ENCODE measurements at places on chromosomes 16 and 17.

DNA sequence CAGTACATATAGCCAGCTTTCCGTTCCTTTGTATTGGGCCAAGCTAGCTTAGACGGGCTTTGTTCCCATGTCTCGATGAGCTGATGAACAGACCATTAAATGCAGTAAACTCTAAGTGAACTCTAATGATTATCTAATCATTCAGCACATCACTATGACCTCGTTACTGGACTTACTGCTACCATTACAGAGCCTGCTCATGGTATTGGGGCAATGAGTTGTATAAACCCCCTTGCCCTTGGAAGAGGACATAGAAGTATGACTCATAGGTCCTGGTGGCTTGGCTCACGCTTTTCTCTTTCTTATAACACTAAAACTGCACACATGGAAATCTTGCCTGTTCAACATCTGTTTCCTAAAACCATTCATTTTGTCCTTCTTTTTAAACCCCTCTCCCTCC, 93.6 kb upstream of the DYNLRB2 start:
- no peak overlapping the region for H3K27ac ChIP-seq
- H3K27me3 ChIP-seq = no peaks in the 10 kb centered on the region
- no peak overlapping the region for H3K4me3 ChIP-seq
- H3K36me3 ChIP-seq = no peaks in the 10 kb centered on the region
- DNase-seq = no peak

DNA sequence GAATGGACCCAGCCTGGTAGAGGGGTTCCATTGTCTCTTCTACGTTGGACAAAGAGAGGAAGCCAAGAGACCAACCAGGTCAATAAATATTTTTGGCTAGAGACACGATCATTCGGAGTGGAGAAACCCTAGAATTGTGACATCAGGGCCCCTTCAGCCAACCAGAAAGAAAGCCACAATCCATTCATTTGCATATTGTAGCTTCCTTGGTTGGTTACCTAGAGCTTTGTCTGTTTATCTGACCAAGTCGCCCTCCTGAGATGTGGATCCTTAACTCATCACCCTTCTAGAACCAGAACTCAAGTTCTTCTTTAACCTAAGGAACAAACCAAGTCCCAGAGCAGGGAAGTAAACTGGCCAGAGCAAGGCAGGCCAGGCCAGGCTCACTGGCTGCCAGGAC, at the start of gene CCDC182:
Gene CCDC182 (minus strand): TSS at position 58 of the 400 bp plus-strand sequence. CDS start 27 bp downstream, at position 31.
- H3K4me1 ChIP-seq = no peaks in the 10 kb centered on the region
- no peak for DNase-seq
- no peaks in the 10 kb centered on the region for H3K27me3 ChIP-seq
- no peak within 1 kb of the TSS for H3K4me3 ChIP-seq

- no peak for DNase-seq
- no peak overlapping the region for H3K27ac ChIP-seq
- H3K4me3 ChIP-seq = no peak overlapping the region
Measured at GRCh38 chr16:29990034-29990433, 5.4 kb downstream of the HIRIP3 start.

DNA sequence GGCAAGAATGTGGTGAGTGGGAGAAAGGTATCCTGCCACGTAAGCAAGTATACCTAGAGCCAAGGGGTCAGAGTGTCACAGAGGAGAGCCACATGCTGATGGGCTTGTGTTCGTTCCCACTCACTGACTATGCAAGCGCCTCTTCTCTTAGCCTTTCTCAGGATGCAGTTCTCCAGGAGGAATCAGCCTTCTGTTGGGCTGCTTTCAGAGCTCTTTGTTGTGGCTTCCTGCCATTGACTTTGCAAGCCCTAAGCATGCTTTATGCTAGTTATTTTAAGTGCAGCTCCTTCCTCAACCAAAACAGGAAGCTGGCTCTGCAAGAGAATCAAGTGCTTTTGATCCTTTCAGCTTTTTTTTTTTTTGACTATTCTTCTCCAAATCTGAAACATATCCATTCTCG, 66.6 kb downstream of the SIAH1 start:
- no peak for DNase-seq
- H3K4me1 ChIP-seq = no peaks in the 10 kb centered on the region
- no peak overlapping the region for H3K27ac ChIP-seq
- no peaks in the 10 kb centered on the region for H3K36me3 ChIP-seq
- H3K27me3 ChIP-seq = no peaks in the 10 kb centered on the region

DNA sequence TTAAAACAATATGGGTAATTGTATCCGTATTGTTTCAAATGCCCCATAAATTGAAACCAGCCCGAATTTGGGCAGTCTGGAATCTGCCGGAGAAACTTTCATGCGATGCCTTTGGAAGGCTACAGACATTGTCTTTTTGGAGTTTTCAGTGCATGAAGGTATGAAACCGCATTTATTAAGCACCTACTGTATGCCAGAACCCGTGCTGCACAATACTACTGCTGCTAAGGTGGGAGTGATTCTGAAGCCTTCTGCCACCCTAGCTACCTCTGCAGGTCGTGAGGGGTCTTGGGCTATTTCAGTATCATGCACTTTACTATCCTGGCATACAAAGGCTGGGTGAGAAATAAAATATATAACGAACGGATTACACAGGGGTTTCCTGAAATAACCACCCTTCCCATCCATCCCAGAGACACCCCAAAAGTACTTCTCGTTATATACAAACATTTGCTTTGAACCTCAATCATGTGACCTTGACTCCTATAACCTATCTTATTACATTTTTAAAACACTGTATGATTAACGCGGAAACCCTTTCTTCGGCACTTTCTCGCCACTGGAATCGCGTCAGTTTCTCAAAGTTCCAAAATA, 1.0 kb upstream of the MSI2 start:
- H3K27ac ChIP-seq = no peak overlapping the region
- H3K36me3 ChIP-seq = peaks cover 12% of the 10 kb centered on the region
- H3K4me3 ChIP-seq = peak overlapping the region; percentile 90
- H3K27me3 ChIP-seq = peaks cover 10% of the 10 kb centered on the region
- no peak for DNase-seq

GRCh38 chr16:89723279-89724250, 2.2 kb downstream of the ZNF276 start:
- no peak overlapping the region for H3K4me3 ChIP-seq
- peaks cover 44% of the 10 kb centered on the region for H3K27me3 ChIP-seq
- H3K36me3 ChIP-seq = no peaks in the 10 kb centered on the region
- DNase-seq = no peak
- H3K4me1 ChIP-seq = peaks cover 9% of the 10 kb centered on the region

- DNase-seq = no peak
- H3K4me1 ChIP-seq = peaks cover 14% of the 10 kb centered on the region
- no peaks in the 10 kb centered on the region for H3K27me3 ChIP-seq
- H3K36me3 ChIP-seq = peaks cover 16% of the 10 kb centered on the region
Measured at GRCh38 chr17:75773808-75774470, 8.9 kb upstream of the GALK1 start.

DNA sequence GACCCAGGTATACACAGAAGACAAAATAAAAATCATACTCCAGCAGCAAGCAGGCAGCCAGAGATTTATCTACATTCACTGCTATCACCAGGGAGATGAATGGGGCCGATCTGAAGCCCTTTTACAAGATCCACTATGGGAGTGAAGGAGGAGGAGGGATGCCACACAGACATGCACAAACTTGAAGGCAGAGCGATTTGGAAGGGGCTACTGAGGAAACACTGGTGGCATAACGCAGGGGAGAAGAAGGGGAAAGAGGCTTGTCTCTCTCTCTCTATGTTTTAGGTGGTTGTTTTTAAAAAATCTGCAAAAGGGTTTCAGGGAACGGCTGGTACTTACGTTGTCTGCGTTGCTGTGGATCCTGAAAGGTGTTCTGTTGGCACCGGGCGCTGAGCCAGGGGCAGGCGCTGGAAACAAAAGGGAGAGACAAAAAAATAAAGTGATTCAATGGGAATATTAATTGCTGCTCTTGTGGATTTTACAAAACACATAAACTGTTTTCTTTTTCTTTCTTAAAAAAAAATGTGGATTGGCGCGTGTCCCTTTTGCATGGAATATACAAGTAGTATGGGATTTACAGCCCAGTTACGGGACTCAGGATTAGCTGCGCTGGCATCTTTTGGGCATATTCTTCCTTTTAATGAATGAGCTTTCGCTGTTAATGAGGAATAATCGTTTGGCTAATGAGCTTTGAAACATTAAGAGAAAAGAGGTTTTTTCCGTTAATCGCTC, 255.3 kb upstream of the PMFBP1 start:
- H3K27me3 ChIP-seq = no peaks in the 10 kb centered on the region
- H3K4me3 ChIP-seq = no peak overlapping the region
- no peak overlapping the region for H3K27ac ChIP-seq

DNA sequence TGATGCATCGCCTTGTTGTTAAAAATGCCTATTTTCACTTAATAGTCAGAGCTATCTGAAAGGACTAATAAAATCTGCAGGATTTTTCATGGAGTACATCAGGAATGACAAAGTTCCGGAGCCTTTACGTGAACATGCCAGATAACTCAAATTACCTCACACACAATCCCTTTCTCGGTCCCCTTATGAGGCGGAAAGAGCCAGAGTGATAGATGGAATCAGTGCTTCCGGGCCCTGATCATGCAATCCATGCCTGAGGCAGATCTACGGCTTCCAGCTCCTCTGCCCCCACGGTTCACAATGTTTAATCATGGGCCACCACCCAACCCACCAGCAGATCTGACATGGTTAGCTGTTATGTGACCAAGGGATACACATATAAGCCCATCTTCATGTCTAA, 17.0 kb downstream of the VPS53 start:
- no peak for DNase-seq
- H3K27me3 ChIP-seq = no peaks in the 10 kb centered on the region
- H3K4me3 ChIP-seq = no peak overlapping the region
- no peaks in the 10 kb centered on the region for H3K4me1 ChIP-seq
- H3K27ac ChIP-seq = no peak overlapping the region

- H3K36me3 ChIP-seq = no peaks in the 10 kb centered on the region
- H3K4me1 ChIP-seq = peaks cover 16% of the 10 kb centered on the region
- DNase-seq = no peak
- H3K27ac ChIP-seq = no peak overlapping the region
- no peaks in the 10 kb centered on the region for H3K27me3 ChIP-seq
- H3K4me3 ChIP-seq = no peak overlapping the region
Measured at GRCh38 chr17:50712641-50713040, 4.9 kb upstream of the ANKRD40 start.

- peaks cover 24% of the 10 kb centered on the region for H3K4me1 ChIP-seq
- DNase-seq = no peak
- no peak overlapping the region for H3K4me3 ChIP-seq
- H3K36me3 ChIP-seq = no peaks in the 10 kb centered on the region
- H3K27ac ChIP-seq = no peak overlapping the region
Measured at GRCh38 chr17:58534901-58535421, 20.5 kb upstream of the MTMR4 start.

DNA sequence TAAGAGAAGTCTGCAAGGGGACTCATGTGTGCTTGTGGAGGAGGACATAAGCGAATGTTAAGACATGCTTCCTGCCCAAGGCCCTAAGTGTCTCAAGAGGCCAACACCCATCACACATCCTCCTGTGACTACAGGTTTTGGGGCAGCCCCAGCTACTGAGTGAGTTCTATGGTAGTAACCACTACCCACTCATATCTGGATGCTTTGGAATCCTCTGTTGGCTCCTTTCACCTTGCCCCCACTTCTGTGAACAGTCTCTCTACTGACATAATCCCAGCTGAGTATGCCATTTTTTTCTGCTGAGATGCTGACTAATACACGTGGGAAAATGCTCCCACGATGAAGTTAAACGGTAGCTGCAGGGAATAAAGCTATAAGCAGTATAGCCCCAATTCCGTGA, 153.5 kb downstream of the VPS53 start:
- no peak overlapping the region for H3K4me3 ChIP-seq
- H3K4me1 ChIP-seq = no peaks in the 10 kb centered on the region
- no peaks in the 10 kb centered on the region for H3K27me3 ChIP-seq
- no peaks in the 10 kb centered on the region for H3K36me3 ChIP-seq

- H3K4me1 ChIP-seq = peaks cover 9% of the 10 kb centered on the region
- DNase-seq = no peak
- H3K36me3 ChIP-seq = no peaks in the 10 kb centered on the region
- no peak overlapping the region for H3K27ac ChIP-seq
- peaks cover 3% of the 10 kb centered on the region for H3K27me3 ChIP-seq
Measured at GRCh38 chr17:62712171-62712581, 84.7 kb downstream of the MRC2 start.

DNA sequence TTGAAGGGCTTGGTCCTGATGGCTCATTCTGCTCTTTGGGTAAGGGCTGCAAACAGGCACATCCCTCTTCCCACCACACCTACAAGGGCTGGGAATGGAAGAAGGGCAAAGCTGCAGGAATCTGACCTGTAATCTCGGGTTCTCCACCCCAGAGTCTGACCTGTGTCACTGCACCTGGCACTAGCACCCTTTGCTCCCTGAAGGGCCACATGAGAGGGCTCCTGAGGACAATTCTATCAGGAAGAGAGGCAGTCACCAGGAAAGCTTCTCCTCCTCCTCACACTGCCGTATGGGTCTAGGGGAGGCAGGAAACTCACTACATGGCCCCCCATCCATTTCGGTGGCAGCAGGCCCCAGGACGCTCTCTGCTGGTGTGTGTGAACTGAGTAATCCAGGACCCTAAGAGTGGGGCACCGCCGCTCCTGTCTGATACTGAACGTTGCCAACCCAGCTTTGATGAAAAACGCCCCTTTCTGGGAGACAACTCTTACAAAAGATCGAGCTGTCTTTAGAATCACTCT, 26.4 kb downstream of the TTLL6 start:
- H3K36me3 ChIP-seq = no peaks in the 10 kb centered on the region
- DNase-seq = no peak
- H3K27me3 ChIP-seq = peaks cover 44% of the 10 kb centered on the region
- peaks cover 3% of the 10 kb centered on the region for H3K4me1 ChIP-seq
- H3K27ac ChIP-seq = no peak overlapping the region

GRCh38 chr16:53482123-53482522, 20.9 kb downstream of the AKTIP start:
- peaks cover 18% of the 10 kb centered on the region for H3K36me3 ChIP-seq
- H3K4me1 ChIP-seq = no peaks in the 10 kb centered on the region
- no peak for DNase-seq
- no peaks in the 10 kb centered on the region for H3K27me3 ChIP-seq
- no peak overlapping the region for H3K4me3 ChIP-seq
- no peak overlapping the region for H3K27ac ChIP-seq

DNA sequence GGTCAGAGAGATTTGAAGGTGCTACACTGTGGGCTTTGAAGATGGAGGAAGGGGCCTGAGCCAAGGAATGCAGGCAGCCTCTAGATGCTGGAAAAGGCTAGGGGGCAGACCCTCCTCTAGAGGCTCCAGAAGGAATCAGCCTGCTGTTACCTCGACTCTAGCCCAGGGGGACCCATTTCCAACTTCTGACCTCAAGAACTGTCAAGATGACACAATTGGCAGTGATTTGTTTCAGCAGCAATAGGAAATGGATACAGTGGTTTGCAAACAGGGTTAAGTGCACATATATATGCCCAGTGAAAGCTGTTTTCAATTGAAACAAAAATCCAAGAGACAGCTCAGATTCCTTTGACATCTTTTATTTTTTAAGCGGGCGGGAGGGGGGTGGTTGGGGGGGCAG, 3.7 kb upstream of the ZDHHC1 start:
- H3K27me3 ChIP-seq = peaks cover 25% of the 10 kb centered on the region
- DNase-seq = no peak
- H3K36me3 ChIP-seq = no peaks in the 10 kb centered on the region
- H3K4me3 ChIP-seq = no peak overlapping the region

All from neural progenitor cell (in vitro differentiated cells).